ENCODE measurements at places on chromosomes 2 and 18.

DNA sequence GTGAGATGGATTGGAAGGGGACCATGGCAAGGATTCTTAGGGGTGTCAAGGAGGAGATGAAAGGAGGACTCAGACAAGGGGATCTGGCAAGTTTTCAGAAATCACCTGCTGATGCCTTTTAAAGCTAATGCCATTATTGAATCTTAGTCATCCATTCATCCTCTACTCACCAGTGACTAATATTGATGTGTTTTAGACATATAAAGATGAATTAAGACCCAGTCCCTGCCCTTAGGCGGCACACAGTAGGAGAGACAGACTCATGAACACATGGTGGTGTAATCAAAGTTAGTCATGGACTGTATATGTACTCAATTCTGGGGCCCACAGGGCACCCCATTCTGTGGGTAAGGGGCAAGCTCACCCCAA lies 56.5 kb upstream of the ATL2 start:
- DNase-seq: no peak

- DNase-seq: no peak
Measured at GRCh38 chr18:8348051-8348720, 261.1 kb upstream of the RAB12 start.

DNA sequence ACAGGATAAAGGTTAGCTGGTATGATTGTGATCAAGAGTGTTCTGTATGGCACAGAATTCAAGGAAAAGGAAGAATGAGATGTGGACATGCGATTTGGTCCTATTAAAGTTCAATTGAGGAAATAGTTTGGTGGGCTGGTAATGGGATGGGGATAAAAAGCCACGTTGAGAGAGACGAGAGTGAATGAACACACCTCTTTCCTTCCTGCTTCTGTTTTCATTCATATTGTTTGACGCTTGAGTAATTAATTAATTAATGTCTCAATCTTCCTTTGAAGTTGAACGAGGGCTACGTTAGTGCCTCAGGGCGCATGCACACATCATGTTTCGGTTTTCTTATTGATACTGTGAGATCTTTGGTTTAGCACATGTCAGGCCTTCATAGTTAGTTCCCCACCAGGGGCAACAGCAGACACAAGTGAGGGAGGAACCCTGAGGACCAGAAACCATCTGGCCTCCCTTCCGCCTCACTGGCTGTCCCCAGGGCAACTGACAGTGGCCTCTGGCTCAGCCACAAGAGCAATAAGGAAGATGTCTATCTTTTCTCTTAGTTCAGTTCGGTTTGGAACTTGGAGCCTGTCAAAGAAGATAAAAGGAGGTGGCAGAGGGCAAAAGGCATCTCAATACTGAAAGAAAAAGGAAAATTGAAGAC lies 116.0 kb downstream of the LIPG start:
- DNase-seq: no peak

- DNase-seq: no peak
Measured at GRCh38 chr18:60044290-60045006, 144.7 kb downstream of the PMAIP1 start.

GRCh38 chr2:65807942-65808341 lies 375.5 kb upstream of the SPRED2 start:
- no peak for DNase-seq

- peak; percentile 81 for DNase-seq
Measured at GRCh38 chr2:119255760-119256581, 32.3 kb downstream of the STEAP3 start.

DNA sequence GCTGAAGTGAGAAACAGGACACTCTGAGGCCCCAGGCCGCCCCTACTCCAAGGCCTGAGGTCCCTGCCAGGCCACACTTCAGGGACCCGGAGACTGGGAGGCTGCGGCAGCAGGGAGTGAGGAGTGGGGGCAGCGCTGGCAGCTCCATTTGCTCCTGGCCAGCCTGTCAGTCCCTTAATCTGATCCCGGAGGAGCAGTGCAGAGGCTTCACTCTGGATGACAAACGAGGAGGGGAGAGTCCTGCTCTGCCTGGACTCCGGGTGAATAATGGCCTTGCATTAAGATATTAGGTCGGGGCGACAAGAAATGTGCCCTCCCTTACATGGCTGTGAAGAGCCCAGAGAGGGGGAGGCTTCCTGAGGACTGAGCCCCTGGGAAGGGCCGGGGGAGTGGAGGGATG lies 14.3 kb upstream of the PRSS56 start:
- DNase-seq: no peak

- DNase-seq: no peak
Measured at GRCh38 chr18:43514747-43515146, 237.5 kb upstream of the SYT4 start.

GRCh38 chr2:222663479-222663878 lies 7.6 kb upstream of the FARSB start:
- DNase-seq: no peak

DNA sequence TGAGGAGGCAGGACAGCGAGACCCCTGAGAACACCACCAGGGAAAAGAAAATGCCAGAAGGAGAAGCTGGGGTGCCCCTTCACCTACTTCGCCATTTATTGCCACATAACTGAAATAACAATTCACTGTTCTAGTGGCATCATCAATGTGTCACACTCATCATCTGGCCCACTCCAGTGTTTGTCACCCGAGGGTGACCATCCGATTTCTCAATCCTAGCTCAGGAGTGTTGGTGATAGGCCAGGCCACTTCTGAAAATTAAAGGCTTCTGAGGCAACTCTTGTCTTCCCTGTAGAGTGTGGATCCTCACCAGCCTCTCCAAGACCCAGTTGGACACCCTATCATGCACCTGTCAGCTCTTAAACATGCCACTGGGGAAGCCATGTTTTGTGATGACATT lies 62.9 kb upstream of the BZW1 start:
- DNase-seq: no peak

DNA sequence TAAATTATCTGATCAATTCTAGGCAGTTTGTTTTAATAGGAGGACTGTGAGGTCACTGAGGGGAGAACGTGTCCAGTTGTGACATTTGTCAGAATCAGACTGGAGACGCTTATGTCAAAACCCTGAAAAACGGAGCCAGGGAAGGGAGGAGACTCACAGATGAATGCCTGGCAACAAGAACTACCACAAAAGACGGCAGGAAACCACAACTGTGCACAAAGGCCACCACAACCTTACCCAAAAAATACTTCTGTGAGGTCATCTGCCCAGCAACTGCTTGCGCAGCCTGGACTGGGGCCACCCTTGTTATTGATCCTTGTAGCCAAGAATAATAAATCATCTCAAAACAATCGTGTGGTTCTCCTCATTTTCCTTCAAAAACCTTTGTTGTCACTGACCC lies 173.0 kb upstream of the ALKAL2 start:
- no peak for DNase-seq

DNA sequence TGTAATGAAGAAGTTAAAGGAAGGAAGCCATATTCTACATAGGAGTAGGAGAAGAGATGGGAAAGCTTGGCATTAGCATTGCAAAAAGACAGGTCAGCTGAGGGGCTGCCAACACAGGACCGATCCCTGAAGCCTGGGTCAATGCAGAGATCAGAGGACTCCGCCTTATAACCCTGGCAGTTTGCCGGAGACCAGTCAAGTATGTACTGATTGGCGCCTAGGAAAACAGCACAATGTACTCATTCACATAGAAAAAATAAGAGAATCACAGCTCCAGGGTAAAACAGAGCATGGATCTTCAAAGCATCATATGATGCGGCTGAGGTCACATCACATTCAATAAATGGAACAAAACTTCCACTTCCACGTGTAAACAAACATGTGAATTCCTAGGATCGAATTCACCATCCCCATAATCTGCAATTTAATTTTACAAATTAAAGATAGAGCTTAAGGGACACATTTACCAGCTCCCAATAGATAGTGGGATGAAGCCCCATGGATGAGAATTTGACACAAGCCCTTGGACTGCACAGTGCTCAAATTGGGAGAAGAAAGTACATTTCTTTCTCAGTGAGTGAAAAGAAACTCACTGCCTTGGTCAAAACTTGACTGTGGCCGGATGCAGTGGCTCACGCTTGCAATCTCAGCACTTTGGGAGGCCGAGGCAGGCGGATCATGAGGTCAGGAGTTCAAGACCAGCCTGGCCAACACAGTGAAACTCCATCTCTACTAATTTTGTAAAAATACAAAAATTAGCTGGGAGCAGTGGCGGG lies 135.0 kb upstream of the KLHL14 start:
- no peak for DNase-seq

DNA sequence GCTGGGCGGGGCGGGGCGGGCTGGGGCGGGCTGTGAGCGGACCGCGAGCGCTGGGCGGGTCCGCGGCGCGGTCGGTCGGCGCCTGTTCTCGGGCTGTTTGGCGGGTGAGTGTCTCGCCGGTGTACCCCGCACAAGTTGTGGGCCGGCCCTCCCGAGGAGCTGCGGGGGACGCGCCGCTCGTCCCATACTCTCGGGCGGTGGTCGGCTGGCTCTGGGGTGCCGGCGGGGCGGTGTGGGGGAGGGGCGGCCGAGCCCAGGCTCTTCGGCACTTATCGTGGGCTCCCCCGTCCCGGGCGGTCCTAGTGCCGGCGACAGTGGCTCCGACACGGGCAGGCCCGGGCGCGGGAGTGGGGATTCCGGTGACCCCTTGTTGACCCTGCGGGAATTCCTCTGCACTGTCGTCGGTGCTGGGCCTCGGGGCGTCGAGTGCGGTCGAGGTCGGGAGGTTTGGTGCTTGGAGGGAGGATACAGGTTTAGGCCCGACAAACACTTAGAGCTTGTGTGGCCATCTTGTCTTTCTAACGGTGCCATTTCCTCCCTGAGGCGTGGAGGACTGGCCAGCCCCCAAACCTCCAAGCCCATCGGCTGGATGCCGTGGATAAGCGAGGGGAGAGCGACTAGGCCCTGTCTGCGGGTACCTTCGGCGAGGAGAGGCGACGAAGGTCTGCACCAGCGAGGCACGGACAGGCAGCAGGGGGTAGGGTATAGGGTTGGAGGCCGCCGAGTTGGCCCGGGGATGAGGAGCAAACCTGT lies at the start of gene SEPTIN2:
Gene SEPTIN2, plus strand, starts transcription at position 47 of the 753 bp plus-strand sequence. CDS start 8,308 bp downstream, outside the sequence.
- peak; percentile 67 for DNase-seq

GRCh38 chr2:16671760-16672159 lies 6.1 kb upstream of the CYRIA start:
- no peak for DNase-seq

DNA sequence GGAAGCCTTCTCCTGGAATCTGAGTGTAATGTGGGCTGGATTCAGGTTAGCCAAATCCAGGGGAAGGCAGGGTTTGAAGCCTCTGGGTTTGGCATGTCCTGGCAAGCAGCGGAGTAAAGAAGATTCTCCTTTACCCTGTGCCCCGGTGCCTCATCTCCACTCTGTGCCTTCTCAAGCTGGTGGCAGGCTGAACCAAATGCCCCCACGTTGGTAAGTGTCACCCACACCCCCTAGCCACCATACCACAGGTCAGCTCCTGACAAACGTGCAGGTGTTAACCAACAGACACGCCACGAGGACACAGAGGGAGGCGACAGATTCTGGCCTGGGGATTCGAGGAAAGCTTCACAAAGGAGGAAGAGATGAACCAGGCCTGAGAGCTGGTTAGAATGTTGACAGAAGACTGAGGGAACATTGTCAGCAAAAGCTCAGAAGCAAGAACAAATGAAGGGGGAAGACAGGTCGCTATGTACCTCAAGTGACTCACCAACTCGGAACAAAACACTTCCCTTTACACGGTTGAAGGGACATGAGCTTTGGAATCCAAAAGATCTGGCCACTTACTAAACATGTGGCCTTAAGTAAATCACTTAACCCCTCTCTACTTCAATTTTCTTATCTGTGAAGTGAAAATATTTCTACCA lies 85.2 kb upstream of the LCLAT1 start:
- DNase-seq: no peak

Data from hepatic stellate cell (primary cell).